Fibroblast of skin of left biceps (primary cell): ENCODE measurements at places on chromosomes 16 and 17.

GRCh38 chr17:51491416-51491815 lies 231.1 kb downstream of the UTP18 start:
- no peak for DNase-seq

GRCh38 chr16:14378131-14378551 lies 251.9 kb downstream of the PARN start:
- peak; percentile 80 for DNase-seq

DNA sequence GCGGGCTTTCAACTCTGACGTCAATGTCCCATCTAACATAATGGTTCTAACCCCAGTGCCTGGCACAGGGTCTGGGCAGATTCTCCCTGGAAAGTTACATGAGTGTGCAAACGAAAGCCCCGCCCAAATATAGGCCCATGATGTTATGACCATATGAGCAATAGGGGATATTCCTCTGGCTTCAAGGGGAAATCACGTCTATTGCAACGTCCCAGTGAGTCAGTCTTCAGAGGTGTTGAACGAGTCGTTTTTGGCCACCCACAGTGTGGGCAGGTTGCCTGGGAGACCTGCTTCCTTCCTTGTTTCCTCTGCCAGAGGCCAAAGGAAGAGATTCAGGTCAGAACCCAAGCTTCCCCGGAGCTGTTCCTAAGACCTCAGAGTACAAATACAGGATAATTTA lies 30.3 kb downstream of the PIK3R5 start:
- no peak for DNase-seq

- no peak for DNase-seq
These were observed 77.2 kb downstream of the CNGB1 start for GRCh38 chr16:57893559-57894389.

GRCh38 chr16:67163999-67164558 lies 466 bp upstream of the HSF4 start:
- no peak for DNase-seq

DNA sequence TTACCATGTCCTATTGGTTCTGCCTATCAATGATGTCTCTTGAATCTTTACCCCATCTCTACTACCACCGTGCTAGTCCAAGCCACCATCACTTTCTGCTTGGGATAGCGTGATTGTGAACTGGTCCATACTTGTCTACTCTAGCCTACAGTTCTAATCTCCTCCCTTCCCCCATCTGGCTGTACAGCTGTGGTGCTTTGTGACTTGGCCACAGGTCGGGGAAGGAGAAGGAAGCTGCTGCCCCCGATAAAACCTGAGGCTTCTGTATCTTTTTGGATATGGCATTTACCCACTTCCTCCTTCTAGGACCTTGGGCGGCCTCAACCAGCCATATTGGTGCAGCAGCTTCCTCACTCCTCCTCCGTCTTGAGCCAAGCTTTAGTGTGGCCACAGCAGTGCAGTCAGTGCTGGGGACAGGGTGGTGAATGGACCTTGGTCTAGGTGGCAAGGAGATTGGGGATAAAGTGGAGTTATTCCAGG lies 314 bp upstream of the ITGA2B start:
- DNase-seq, result no peak

GRCh38 chr16:86319585-86320236 lies 190.6 kb upstream of the FOXF1 start:
- peak; percentile 17 for DNase-seq

- DNase-seq, result peak; percentile 53
These were observed 3.7 kb downstream of the SLC52A1 start for GRCh38 chr17:5031365-5032082.

- peak; percentile 19 for DNase-seq
These were observed 38.3 kb downstream of the TBX4 start for GRCh38 chr17:61490540-61490975.

DNA sequence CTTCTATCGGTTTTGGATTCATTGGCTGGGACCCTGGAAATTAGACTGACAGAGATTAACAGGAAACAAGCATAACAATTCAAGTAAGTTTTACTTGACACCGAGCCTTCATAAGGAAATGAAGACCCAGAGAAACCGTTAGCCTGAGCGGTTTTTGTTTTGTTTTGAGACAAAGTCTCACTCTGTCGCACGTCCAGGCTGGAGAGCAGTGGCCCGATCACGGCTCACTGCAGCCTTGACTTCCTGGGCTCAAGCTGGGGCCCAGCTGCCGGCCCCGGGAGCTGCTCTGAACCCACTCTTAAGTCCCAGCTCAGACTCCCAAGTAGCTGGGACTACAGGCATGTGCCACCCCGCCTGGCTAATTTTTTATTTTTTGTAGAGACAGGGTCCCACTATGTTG lies 321.3 kb downstream of the SEC14L1 start:
- no peak for DNase-seq
